ENCODE measurements at places on chromosomes 1 and 21. TPM values are rescaled to one million over a fixed set of nuclear protein-coding genes. Genes with fewer than 3 reads are reported as not detected.

Gene INAVA
- 0.45 TPM for total RNA-seq

Gene ROR1
- 18.7 TPM for total RNA-seq

Gene ITGB3BP
- total RNA-seq: 23.8 TPM

DNA sequence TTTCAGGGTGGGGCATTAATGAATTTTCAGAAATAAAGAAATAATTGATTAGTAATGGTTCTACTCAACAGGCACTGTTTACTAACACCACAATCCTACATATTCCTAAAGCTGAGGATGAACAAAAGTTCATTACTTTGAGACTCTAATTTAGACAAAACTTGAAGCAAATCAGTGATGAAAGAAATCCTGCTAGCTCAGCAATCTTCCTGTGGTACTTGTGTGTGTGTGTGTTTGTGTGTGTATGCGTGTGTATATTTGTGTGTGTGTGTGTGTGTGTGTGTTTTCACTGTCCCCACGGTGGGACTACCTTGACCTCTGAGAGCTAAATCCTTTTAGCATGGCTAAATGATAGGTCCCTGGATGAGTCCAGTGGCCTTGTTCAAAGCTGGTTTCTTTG, 48.5 kb upstream of the RAB3GAP2 start:
- H3K4me1 ChIP-seq: no peaks in the 10 kb centered on the region
- H3K4me3 ChIP-seq: no peak overlapping the region
- no peaks in the 10 kb centered on the region for H3K27me3 ChIP-seq
- H3K36me3 ChIP-seq: no peaks in the 10 kb centered on the region
- H3K27ac ChIP-seq: no peak overlapping the region

GRCh38 chr1:222784916-222785315, 29.9 kb upstream of the DISP1 start:
- no peak for DNase-seq
- no peaks in the 10 kb centered on the region for H3K27me3 ChIP-seq
- no peak overlapping the region for H3K27ac ChIP-seq

DNA sequence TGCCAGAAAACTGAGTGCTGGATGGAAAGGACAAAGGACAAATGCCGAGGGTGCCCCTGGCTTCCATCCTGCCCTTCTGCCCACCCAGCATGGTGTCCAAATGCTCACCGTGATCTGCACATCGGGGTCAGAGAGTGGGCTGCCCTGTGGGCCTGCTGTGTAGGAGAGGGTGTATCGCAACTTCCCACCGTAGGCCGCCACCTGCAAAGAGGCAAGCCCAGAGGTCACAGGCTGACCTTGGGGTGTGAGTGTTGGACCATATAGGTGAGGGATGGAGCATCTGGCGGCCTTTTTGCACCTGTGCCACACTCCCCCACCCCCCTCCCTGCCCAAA, 53.5 kb downstream of the LDLRAD2 start:
- DNase-seq: no peak
- H3K4me1 ChIP-seq: no peaks in the 10 kb centered on the region
- no peaks in the 10 kb centered on the region for H3K27me3 ChIP-seq
- H3K36me3 ChIP-seq: peaks cover 6% of the 10 kb centered on the region
- no peak overlapping the region for H3K4me3 ChIP-seq

GRCh38 chr1:204112876-204113730, 38.7 kb downstream of the ETNK2 start:
- no peaks in the 10 kb centered on the region for H3K4me1 ChIP-seq
- H3K36me3 ChIP-seq: no peaks in the 10 kb centered on the region
- DNase-seq: no peak
- H3K27me3 ChIP-seq: no peaks in the 10 kb centered on the region
- no peak overlapping the region for H3K4me3 ChIP-seq

DNA sequence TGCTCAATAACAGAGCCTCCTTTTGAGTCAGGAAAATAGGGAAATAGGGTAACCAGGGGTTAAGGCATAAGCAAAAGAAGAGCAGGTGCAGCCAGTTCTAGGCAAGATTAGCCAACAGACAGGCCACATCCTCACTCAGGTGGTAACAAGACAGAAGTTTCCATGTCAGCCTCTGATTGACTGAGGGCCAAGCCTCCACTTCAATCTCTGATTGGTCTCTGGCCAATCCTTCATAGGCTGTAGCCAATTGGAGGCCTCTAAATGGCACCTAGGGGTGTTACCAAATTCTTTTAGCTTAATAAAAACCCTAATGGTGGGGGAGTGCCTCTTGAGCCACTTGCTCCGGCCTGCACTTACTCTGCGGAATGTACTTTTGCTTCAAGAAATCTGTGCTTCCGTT, 37.2 kb downstream of the LACTBL1 start:
- no peak for DNase-seq

- no peak overlapping the region for H3K27ac ChIP-seq
- H3K36me3 ChIP-seq: no peaks in the 10 kb centered on the region
- no peak for DNase-seq
Measured at GRCh38 chr1:218904416-218904815, 269.3 kb upstream of the LYPLAL1 start.

DNA sequence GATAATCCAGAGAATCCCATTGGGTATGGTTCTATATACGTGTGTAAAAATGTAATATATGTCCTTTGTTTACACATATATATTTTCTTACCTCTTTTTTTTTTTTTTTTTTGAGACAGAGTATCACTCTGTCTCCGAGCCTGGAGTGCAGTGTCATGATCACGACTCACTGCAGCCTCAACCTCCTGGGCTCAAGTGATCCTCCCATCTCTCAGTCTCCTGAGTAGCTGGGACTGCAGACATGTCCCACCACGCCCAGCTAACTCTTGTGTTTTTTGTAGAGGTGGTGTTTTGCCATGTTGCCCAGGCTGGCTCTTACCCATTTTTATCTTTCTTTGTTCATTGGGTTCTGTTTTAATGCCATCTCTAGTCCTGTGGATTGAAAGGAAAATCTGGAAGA, 59.5 kb downstream of the ZBTB17 start:
- DNase-seq: no peak
- peaks cover 3% of the 10 kb centered on the region for H3K36me3 ChIP-seq
- H3K4me3 ChIP-seq: no peak overlapping the region
- H3K4me1 ChIP-seq: no peaks in the 10 kb centered on the region
- no peak overlapping the region for H3K27ac ChIP-seq

DNA sequence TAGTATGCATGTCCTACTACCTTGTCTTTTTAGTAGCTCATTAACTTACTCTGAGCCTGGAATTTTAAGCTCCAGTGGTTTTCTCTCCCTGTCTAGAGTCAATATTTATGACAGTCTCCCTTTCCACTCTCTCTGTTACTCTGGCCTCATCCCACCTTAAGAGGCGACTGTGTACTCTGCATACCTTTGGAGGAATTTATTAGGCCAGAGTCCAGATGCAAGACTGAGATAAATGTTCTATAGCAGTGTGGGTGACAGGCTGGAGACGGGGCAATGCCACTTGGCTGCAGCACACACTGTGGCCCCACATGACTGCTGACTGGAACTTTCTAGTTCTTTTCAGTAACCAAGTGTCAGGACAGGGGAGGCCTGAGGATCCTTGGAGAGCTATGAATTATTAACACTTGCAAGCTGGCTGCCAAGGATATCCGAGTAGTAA, 4.1 kb upstream of the PDZK1 start:
- H3K27ac ChIP-seq: no peak overlapping the region
- no peaks in the 10 kb centered on the region for H3K4me1 ChIP-seq
- no peak overlapping the region for H3K4me3 ChIP-seq
- no peaks in the 10 kb centered on the region for H3K27me3 ChIP-seq
- DNase-seq: no peak
- H3K36me3 ChIP-seq: no peaks in the 10 kb centered on the region

DNA sequence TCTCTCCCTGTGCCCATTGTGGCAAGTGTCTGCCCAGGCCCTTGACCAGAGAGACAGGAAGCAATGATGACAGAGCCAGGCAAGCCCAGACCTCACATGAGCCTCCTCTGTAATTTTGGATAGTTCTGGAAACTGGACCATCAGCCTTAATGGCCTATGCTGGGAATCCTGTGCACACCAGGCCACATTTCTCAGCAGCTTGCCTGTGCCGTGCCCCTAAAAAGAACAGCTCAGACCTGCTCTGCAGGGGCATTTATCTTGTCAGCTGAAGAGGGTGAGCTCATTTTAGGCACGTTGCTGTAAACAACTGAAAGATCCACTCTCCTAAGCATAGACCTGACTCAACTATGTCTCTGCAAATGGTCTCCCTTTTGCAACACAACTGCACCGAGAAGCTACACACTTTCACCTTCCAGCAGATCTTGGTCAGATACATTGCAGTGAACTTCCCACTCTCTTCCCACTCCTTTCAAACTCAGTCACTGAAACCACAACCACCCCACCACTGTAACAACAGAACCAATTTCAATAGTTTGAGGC, 53.5 kb upstream of the BACH1 start:
- H3K27ac ChIP-seq: no peak overlapping the region
- no peaks in the 10 kb centered on the region for H3K36me3 ChIP-seq
- H3K27me3 ChIP-seq: no peaks in the 10 kb centered on the region
- no peak overlapping the region for H3K4me3 ChIP-seq
